ENCODE measurements at places on chromosomes 13 and 19.

- DNase-seq = no peak
Observed at GRCh38 chr13:93222976-93223375, 3.6 kb upstream of the GPC6 start.

GRCh38 chr19:5851302-5851701, at the start of gene FUT3:
FUT3 (minus strand) TSS chr19:5851449.
- DNase-seq = no peak

DNA sequence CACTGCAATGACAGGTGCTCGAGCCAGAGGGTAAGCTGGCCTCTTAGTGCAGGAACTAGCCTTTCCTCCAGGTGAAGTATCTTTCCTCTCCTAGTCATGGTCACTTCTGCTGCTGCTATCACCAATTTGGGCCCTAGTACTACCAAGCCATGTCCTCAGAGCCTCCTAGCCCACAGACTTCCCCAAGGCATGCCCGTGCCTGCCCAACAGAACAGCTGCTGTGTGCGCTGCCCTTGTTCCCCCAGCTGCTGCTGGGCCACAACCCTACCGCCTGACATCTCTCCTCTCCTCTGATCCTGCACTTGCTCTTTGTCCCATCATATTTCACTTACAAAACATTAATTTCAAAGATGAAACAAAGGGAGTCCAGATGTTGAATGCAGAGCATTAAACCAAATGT, 168.5 kb upstream of the FREM2 start:
- DNase-seq = no peak

DNA sequence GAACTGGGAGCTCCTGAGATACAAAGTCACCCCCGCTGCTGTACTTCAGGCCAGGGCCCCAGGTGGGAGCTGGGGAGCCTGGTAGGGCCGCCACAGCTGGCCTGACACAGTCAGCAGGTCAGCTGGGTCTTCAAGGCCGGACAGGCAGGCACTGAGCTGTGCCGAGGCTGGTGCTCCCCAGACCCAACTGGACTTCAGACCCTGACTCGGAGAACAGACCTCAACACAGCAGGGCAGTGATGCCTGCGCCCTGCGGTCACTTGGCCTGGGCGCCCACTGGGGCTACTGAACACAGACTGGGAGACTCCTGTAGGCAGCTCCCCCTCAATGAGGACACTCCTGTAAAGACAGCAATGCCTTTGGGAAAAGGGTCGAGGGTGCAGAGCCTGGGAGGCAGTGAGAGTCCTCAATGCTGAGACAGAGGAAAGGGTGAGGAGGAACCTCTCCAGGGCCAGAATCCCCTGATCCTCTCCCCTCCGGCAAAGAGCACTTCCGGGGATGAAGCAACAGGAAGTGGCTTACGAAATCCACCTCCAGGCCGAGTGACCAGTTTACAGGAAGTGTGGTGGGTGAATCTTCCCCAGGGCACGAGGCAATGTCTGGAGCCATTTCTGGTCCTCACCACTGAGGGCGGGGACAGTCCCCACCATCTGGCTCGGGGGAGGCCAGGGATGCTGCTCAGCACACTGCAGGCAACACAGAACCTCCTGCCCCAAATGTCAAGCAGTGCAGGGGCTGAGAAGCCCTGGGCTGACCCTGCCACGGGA, 40.8 kb upstream of the ISYNA1 start:
- DNase-seq = peak; percentile 86

DNA sequence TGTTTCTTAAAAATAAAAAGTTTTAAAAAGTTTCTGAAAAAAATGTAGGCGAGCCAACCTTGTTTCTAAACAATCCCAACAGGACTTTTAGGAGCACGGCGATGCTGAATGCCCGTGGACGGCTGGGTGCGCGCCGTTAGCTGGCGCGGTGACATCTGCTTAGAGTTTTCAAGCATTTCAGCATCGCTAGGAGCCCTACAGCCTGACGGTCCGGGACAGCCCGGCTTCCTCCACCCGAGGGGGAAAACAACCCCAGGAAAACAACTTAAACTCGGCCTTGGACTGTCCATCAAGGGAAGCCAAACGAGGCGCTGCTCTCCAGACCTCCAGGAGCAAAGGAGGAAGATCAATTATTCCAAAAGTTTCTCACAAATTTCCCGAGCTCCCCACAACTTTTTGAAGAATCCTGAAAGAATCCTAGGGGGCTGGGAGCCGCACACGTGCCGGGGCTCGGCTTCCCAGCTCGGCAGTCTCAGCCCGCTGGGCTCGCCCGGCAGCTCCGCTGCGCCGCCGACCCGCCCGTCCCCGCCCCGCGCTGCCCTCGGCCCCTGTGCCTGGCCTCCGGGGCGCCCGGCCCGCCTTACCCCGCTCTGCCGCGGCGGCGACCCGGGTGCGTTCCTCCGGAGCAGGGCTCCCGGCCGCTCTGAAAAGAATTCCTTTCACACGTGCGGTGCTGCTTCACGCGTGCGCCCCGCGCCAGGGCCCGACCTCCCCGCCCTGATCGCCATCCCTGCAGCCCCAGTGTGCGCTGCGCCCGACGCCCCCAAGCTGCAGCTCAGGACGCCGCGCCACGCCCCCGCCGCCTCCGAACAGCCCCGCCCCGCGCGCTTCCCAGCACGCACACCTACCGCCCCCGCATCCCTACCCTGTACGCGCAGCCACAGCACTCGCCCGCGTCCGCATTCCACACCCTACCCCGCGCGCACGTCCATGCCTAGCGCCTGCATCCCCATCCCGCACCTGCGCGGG, at the start of gene GJA3:
Gene GJA3, minus strand, starts transcription at position 747 of the 969 bp plus-strand sequence. CDS start 17,764 bp downstream, outside the sequence.
- DNase-seq = no peak

- peak; percentile 44 for DNase-seq
Observed at GRCh38 chr19:18762125-18763023, 28.7 kb downstream of the COMP start.

GRCh38 chr19:35220315-35220921, 8.1 kb downstream of the FAM187B start:
- DNase-seq = no peak

- peak; percentile 73 for DNase-seq
Observed at GRCh38 chr19:48698046-48698445, 2.3 kb downstream of the FUT2 start.

DNA sequence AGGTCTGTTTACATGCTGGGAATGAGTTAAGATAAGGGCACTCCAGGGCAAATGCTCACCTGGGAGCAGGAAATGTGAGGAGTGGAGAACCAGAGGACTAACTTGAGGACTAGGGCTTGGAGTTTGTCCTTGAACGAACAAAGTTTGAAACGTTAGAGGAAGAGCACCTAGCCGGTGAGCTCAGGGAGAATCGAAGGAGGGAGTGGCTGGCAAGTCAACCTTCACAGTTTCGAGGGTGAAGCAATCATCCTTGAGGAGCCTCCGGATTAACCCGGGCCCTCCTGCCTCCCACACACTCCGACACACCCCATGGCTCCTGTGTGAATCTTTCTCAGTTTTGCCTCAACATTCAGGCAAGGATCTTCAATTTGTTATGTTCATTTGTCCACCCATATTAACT, 58.6 kb downstream of the LMO7 start:
- DNase-seq = no peak

Measured in fibroblast of skin of abdomen (primary cell).